Naive thymus-derived CD4-positive, alpha-beta T cell (primary cell): ENCODE measurements at places on chromosomes 2 and 18. TPM values are rescaled to one million over a fixed set of nuclear protein-coding genes. Genes with fewer than 3 reads are reported as not detected.

The GALNT3 gene
- total RNA-seq: 20.3 TPM

The TIMM21 gene
- 30.2 TPM for total RNA-seq

The SLC16A14 gene
- 0.46 and 1.1 TPM in 2 replicates for total RNA-seq

The CCDC74B gene
- total RNA-seq: 0.16 TPM

The MEP1B gene
- not detected for total RNA-seq

The RTP5 gene
- 0.54 TPM for total RNA-seq

The ESPNL gene
- 0.07 TPM for total RNA-seq

The TRIM54 gene
- not detected for total RNA-seq

The SNED1 gene
- total RNA-seq: 20.3 and 26.5 TPM in 2 replicates

The GRHL1 gene
- 0.18 and 0.65 TPM in 2 replicates for total RNA-seq

The OTOS gene
- total RNA-seq: not detected

The PROC gene
- not detected for total RNA-seq

The RIT2 gene
- total RNA-seq: not detected

The CAMKMT gene
- 20.8 TPM for total RNA-seq
